ENCODE measurements at places on chromosomes 3 and 15. TPM values are rescaled to one million over a fixed set of nuclear protein-coding genes. Genes with fewer than 3 reads are reported as not detected.

The EPHA6 gene
- total RNA-seq: 0.22 TPM

The LIPH gene
- total RNA-seq: 0.14 TPM

The SLC6A20 gene
- 0.14 TPM for total RNA-seq

The LYZL4 gene
- not detected for total RNA-seq

The ERC2 gene
- not detected for total RNA-seq

The ROBO2 gene
- total RNA-seq: 0.66 TPM

The SPINK8 gene
- total RNA-seq: not detected

The TRIM42 gene
- total RNA-seq: not detected

The DPH3 gene
- 36.8 TPM for total RNA-seq

The EIF3J gene
- total RNA-seq: 35.9 TPM

The POTEB gene
- total RNA-seq: not detected

The SMCO1 gene
- total RNA-seq: not detected

The FURIN gene
- total RNA-seq: 72.0 TPM

The CYP1A2 gene
- total RNA-seq: not detected
